Left cardiac atrium (tissue), 4 donors: ENCODE measurements at places on chromosomes 4 and X. TPM values are rescaled to one million over a fixed set of nuclear protein-coding genes. Genes with fewer than 3 reads are reported as not detected.

- no peak for DNase-seq
Observed at GRCh38 chrX:149841929-149842328, 39.1 kb upstream of the MAGEA8 start.

- no peak for DNase-seq
Observed at GRCh38 chr4:38775326-38775725, 7.5 kb downstream of the TLR10 start.

DNA sequence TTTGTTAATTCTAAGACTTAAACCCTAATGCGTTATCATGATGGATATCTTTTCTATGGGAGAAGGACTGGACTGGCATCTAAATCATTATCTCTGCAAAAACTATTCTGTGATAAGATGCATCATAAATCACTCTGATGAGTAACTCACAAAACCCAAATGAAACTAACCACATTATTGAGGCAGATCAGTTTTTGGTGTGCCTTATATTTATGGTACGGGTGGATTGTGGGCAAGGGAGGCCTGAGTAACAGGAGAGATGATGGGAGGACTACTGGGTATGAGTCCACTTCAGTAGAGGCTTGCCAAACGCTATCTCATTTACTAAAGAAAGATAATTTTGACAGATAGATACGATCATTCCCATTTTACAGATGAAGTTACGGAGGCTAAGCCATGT is 66.4 kb upstream of the GUCY1A1 start:
- no peak for DNase-seq

Gene THAP9
- total RNA-seq = 2.9 TPM

Gene XAGE1B
- total RNA-seq = not detected
